Spleen (tissue), 13 donors: ENCODE measurements at places on chromosomes 7 and 10. TPM values are rescaled to one million over a fixed set of nuclear protein-coding genes. Genes with fewer than 3 reads are reported as not detected.

DNA sequence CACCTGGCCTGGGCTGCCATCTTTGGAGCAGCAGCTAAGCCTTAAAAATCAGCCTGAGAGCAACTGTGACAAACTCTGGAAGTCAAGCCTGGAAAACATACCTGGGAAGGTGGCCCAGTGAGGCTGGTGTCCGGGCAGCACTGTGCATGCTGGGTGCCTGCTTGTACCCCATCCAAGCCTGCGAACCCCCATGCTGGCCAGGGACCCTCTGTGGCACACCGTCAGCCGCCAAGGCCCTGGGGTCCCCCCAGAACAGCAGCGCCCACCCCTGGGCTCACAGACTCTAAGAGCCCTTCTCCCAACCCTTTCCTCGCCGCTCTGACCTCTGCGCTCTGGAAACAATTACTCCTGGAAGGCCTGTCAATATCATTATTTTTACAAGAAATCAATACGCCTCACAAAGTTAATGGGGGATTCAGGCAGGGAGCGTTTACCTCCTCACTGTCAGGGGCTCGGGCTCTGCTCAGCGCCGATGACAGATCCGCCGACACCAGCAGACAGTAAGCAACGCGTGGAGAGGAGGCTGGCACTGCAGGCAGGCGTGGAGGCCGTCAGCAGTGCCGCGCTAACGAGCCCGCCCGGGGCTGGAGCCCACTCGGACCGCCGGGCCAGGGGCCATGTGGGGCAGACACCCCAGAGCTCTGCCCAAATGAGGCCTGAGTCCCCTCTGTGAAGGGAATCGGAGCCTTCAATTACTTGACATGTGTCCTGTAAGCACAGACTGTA lies 54.4 kb downstream of the EBF3 start:
- no peak for DNase-seq

DNA sequence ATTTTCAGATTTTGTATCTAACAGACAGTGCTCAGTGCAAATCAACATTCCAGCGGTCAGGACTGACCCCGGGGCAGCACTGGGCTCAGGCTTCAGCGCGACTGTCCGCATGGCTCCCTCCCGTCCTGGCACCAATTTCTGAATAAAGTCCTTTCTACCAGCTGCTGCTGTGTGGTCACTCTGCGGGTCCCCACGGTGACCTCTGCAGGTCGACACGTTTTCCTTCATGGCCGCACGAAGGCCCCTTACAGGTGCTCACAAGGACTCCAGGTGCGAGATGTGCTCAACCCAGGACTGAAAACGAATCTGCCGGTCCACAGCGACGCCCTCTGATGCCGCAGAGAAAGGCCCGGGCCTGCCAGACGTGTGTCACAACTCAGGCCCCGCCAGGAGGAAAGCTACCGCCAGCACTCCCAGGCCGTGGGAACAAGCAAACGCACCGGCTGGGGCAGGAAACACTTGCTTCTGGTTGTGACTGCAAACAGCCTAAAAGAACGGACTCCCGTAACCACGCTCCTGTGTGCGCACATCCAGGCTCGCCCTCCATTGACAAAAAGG lies 3.7 kb upstream of the UTF1 start:
- DNase-seq: no peak

GRCh38 chr7:154096-154799 lies 38.1 kb upstream of the FAM20C start:
- DNase-seq: peak; percentile 76

DNA sequence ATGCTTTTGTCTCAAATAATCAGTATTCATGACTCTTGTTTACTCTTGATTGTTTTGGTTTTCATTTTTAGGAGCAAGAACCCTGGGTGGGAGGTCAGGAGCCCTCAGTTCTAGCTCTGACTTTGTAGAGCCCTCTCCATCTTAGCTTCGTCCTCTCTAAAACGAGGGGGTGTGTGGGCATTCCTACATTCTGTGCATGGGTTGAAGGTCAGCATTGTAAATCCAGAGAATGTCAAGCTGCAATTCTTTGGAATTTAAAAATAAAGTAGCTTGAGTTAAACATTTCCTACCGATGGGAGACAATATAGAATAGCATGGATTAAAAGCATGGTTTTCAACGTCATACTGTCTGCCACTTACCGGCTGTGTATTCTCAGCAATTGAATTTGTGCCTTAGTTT lies 128.3 kb downstream of the PRPF18 start:
- no peak for DNase-seq

Gene NEUROD6
- not detected for total RNA-seq

Gene ANKRD30A
- total RNA-seq: not detected

Gene GPNMB
- 26.7 TPM for total RNA-seq
